ENCODE measurements at places on chromosomes 12 and 14.
A peak's percentile ranks its signal among the peaks of the same experiment; 100 is the strongest.

- no peak for DNase-seq
Measured at GRCh38 chr12:51245476-51246253, 7.0 kb downstream of the DAZAP2 start.

DNA sequence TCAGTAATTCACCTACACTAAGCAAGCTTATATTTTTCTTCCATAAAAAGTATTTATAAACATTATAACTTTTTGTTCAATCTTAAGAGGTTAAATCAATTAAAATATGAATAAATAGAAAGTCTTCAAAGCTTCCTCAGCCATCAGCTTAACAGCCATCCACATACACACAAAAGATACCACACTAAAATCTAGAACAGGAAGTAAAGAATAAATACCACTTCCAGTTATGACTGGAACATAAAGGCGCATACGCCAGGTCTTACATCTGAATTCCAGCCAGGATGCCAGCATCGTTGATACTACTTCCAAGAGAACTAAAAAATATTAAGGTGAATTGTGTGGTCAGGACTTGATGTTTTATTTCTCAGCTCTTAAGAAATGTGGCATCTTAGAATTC lies 17.0 kb downstream of the SIX1 start:
- DNase-seq: no peak

- peak; percentile 83 for DNase-seq
Measured at GRCh38 chr14:58298477-58299400, at the start of gene ARID4A. ARID4A (plus strand) TSS chr14:58298555; CDS start chr14:58299855, 1,300 bp downstream.

- DNase-seq: no peak
Measured at GRCh38 chr14:78455896-78456435, 285.8 kb downstream of the NRXN3 start.

DNA sequence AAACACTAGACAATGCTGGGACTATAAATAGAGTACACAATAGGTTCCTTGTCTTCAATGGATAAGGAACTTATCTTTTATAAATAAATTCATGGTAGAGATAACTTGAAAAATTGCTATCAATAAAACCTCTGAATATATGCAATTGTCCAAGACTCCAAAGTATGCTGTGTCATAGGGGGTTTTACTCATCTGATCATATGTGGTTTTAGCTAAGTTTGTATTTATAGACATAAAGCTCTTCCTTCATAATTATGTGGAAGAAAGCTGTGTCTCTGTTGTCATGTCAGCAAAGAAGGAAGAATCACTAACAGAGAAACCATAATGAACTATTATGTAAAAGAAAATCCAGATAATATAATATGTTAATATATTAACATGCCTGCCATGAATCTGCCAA lies 111.5 kb upstream of the ATXN7L3B start:
- no peak for DNase-seq

DNA sequence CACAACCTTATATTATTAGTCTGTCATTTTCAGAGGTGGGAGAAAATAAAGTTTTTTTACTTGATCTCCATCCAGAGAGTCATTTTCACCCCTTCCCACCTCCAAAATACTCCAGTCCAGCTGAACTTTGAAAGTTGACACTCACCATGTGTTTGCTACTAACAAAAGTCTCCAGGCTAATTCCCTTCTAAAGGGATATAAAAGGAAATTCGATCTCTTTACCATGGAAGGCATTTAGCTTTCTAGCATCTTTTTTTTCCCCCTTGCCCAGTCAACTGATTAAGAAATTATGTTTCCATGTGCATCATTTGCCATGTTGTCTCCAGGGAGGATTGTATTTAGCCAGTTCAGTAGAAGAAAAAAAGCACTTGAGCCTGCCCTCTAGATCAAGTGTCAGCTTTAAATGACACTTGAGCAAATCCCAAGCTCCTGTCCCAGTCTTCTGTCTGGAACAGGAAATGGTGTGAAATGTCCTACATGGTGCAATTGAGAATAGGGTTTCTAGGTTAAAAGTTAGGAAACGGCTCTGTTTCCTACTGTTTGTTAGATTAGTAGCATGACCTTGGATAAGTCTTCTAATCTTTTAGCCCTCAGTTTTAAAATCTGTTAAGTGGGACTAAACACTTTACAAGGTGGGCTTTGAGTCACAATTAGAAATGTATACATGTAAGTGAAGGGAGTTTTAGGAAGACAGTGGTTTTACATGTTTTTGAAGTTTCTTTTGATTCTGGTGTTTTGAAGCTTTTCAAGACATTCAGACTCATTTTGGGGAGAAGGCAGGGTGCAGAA lies 67.2 kb downstream of the GNS start:
- DNase-seq: no peak

DNA sequence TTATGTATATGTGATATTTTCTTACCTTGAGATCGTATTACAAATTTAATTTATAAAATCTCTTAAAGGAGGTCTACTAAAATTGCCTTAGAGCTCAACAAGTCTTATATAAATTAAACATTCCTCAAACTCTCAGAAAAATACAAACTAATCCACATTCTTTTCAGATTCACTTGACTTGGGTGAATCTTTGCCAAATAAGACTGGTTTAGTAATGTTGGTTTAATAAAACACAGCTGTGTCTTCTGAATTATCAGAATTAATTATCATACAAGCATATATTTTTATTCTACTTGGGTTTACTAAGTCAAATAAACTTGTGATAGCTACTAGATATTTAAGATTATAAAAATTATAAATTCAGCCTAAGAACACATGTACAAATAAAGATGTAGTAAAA lies 13.3 kb downstream of the GLIPR1L2 start:
- no peak for DNase-seq

DNA sequence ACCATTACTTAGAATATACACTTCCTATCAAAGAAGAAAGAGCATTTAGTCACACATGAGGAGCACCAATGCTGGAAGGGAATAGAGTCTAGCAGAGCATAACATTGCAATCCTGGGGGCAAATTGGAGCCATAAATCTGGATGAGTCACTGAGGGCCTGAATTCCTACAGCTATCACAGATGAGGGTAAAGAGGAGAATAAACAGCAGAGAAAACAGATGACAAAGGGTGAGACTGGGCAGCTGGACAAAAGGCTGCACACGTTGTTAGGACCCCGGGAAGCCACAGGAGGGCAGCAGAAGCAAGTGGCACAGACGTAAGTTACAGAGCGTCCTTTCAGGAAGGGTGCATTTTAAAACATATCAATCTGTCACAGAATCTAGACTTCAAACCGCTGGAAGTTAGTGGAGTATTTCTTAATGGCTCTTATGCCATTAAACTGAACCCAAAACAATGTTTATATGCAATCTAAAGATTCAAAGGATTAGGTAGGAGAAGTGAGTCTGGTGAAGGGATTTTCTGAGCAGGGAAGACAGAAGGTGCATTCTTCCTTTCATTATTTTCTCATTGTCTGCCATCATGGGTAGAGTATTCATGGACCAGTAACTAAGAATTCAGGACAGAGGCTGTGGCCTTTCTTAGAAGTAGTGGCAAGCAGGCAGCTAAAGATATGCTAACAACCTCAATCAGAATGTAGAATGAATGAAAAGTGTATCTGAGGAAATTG lies 159.8 kb upstream of the DAAM1 start:
- DNase-seq: peak; percentile 51

DNA sequence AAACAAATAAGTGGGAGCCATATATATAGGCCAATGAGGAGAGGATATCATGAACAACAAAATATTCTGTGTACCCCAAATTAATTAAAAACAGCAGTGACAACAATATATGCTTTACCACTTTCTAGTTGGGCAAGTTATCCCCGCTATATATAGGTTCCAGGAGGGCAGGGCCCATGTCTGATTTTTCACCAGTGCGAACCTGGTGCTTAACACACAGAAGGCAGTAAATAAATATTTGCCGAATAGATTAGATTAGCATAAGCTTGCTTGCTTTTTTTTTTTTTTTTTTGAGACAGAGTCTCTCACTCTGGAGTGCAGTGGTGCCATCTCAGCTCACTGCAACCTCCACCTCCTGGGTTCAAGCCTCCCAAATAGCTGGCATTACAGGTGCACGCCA lies 3.4 kb upstream of the MIP start:
- no peak for DNase-seq

- DNase-seq: no peak
Measured at GRCh38 chr14:59295951-59296350, 107.5 kb downstream of the DAAM1 start.

GRCh38 chr14:21059842-21060613 lies 2.4 kb downstream of the RNASE8 start:
- DNase-seq: no peak

DNA sequence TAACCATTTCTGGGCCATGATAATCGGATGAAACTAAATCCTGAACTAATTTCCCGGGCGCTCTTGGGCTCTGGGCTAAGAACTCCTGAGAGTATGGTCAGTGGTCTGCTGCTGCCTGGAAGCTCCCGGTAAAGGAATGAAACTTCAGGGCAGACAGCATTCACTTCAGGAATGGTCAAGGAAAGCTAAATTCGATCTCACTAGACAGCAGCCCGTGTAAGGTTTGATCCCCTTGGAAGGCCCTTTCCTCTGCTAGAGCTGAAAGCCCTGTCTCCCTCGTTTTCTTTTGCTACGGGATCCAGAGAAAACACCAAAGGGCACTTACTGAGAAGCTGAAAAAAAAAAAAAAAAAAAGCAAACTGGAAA lies 680 bp downstream of the ASB8 start:
- DNase-seq: no peak

- DNase-seq: no peak
Measured at GRCh38 chr14:55153951-55154350, 24.9 kb downstream of the LGALS3 start.

- DNase-seq: no peak
Measured at GRCh38 chr12:130715150-130715997, 725 bp downstream of the RIMBP2 start.

GRCh38 chr14:59166258-59166657 lies 22.2 kb upstream of the DAAM1 start:
- DNase-seq: no peak

- no peak for DNase-seq
Measured at GRCh38 chr14:72907886-72908285, 14.0 kb upstream of the DPF3 start.

DNA sequence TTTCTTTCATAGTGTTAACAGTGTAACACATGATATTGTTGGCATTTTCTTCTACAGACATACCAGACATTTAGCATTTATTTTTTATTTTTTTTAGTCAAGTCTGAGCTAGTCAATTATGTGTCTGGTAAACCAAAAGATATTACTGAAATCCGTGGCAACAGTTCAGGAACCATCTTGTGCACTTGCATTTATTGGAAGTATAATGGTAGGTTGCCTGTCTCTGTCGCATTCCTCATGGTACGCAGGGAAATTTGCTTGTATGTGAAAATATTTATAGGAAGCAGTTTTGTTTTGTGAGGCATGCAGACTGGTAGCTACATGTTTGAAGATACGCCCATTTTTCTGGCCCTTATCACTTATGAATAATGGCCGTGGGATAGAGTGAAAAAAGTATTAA lies 186.1 kb upstream of the SLC38A2 start:
- DNase-seq: no peak

- no peak for DNase-seq
Measured at GRCh38 chr12:19093218-19093617, 36.3 kb upstream of the PLEKHA5 start.

DNA sequence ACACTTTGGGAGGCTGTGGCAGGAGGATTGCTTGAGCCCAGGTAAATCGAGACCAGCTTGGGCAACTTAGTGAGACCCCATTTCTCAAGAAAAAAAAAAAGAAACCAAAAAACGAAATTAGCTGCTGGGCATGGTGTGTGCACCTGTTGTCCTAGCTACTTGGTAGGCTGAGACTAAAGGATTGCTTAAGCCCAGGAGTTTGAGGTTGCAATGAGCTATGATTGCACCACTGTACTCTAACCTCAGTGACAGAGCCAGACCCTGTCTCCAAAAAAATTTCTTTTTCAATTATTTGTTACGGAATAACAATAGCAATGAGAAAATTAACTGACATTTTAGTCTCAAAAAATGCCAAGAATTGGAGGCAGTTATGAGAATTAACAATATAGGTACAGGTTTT lies 128.0 kb downstream of the CCDC91 start:
- DNase-seq: no peak

GRCh38 chr12:52149182-52149641 lies 42.6 kb downstream of the KRT80 start:
- no peak for DNase-seq

- DNase-seq: no peak
Measured at GRCh38 chr12:98373025-98373554, 142.3 kb upstream of the TMPO start.

DNA sequence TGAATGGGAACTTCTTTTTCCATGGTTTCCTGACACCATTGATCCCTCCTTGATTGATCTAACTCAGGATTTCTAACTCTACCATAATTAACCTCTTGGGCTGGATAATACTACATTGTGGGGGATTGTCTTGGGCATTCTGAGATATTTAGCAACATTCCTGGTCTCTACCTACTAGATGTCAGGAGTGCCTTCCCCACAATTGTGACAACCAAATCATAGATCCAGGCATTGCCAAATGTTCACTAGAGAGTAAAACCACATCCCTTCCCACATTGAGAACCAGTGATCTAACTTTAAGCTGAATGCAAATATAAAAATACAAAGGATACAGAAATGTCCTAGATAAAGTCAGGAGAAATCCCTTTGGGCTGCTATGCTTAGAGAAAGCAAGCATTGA lies 36.9 kb upstream of the CCDC198 start:
- DNase-seq: no peak

GRCh38 chr12:238116-238515 lies 24.2 kb upstream of the SLC6A12 start:
- no peak for DNase-seq

DNA sequence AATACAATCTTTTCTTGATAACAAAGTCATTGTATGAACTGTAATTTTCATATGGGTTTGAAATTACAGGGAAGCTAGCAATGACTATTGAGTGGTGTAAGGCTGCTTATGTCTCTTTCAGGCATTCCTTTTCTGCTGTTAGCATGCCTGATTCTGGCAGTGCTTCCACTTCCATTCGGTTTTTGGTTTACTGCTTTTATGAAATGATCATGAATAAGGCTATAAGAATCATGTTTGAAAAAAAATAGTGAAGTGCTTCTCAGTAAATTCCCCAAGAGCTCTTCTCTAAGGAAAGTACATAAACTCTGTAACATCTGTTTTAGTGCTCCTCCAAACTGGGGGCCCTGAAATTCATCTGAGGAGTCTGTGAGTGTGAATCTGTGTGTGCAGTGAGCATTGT lies 434.0 kb upstream of the RGS6 start:
- DNase-seq: no peak

DNA sequence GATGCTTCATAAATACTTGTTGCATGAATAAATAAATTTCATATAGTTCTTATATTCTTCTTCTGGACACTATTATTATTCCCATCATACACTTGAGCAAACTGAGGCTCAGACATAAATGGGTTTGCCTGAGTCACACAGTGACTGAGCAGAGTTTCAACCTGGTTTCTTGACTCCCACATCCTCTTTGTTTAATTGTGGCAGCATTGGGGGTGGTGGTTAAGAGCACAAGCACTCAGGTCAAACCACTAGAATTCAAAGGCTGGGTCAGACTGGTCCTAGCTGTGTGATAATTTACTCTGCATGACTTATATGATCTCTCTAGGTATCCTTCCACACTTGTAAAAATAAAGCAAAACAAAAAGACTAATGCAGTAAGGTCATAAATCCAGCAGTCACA lies 274.9 kb upstream of the SRRM4 start:
- no peak for DNase-seq

All from activated T-cell treated with anti-CD3 and anti-CD28 coated beads, Interleukin-2, amount 50 U/mL, for 48 hours (primary cell).